ENCODE measurements at places on chromosomes 4 and X.

GRCh38 chrX:13046141-13046855 is 1.9 kb upstream of the FAM9C start:
- DNase-seq: no peak

DNA sequence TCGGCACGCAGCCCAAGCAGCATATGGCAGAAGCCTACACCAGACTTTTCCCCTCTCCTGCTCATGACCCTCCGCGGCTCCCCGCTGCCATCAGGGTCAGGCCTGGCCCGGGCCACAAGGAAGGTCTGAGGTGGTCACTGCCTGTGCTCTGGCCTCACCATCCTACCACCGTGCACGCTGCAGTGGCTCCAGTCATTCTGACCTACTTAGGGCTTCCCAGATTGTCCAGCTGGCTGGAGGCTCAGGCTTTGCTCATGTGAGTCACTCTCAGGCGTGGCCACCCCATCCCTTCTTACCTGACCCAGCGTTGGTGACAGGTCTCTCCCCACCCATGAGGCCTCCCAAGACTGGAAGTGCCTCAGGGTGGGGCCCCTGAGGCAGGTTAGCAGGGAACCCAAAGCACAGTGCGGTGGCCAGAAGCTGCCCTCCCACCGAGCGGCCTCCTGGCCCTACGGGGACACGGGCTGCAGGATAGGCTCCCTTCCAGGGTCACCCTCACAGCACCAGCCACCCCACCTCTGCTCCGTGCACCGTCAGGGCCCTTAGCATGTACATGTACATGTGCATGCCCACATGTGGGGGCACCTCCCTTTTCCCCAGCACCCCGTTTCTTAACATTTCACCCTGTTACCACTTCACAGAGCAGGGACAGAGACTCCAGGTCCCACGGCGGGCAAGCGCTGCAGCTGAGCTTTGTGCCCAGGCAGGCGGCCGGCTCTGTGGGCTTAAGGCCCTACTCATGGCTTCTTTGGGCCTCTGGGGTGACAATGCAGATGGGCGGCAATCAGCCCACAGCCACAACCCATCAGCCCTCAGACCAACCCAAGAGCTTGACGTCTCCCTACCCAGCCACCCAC is 2.2 kb downstream of the TREX2 start:
- no peak for DNase-seq

GRCh38 chr4:99134586-99134985 is 9.5 kb downstream of the ADH4 start:
- DNase-seq: no peak

- no peak for DNase-seq
Observed at GRCh38 chrX:57607295-57608187, 15.7 kb downstream of the ZXDB start.

DNA sequence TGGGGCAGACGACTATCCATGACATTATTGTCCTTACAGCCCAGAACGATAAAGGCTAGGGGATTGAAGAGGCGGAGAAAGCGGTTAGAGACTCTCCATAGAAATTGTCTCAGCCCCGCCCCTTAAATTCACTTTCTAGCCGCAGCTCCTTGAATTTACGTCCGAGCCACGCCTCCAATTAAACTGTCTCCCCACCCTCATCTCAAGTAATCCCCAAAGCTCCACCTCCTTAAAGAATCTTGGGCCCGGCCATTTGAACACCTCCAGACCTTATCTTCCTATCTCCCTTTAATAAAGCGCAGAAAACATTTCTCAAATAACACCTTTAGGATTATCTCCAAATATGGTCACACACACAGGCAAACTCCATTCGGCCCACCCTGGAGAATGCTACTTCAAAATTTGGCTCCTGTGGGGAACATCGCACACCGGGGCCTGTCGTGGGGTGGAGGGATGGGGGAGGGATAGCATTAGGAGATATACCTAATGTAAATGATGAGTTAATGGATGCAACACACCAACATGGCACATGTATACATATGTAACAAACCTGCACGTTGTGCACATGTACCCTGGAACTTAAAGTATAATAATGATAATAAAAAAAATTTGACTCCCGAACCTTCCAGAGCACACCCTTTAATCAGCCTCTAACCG is 7.2 kb upstream of the MAGIX start:
- DNase-seq: no peak

- no peak for DNase-seq
Observed at GRCh38 chrX:78064152-78064551, 39.9 kb upstream of the PGK1 start.

GRCh38 chr4:101136373-101137370 is 210.7 kb downstream of the PPP3CA start:
- no peak for DNase-seq

GRCh38 chrX:155242300-155242699 is 22.0 kb downstream of the RAB39B start:
- no peak for DNase-seq

DNA sequence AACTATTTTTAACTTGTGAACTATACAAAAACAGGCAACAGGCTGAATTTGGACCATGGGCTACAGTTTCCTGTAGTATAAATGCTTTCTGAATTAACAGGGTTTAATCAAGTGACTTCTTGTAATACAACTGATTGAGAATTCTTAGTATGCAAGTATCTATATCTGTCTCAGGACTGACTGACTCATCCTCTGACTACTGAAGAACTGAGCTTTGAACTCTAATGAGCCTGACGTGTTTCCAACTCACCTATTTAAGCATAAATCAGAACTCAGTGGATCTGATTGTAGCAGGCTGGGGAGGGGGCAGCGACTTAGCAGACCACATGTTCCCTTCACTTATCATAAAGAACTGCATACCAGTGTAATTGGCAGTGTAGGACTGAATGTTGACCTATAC is 7.8 kb downstream of the SPATA4 start:
- DNase-seq: no peak

GRCh38 chr4:68372588-68372987 is 22.7 kb upstream of the YTHDC1 start:
- no peak for DNase-seq

- no peak for DNase-seq
Observed at GRCh38 chr4:95830651-95831050, 9.2 kb upstream of the PDHA2 start.

- DNase-seq: no peak
Observed at GRCh38 chr4:83885256-83886182, 349.6 kb downstream of the GPAT3 start.

- no peak for DNase-seq
Observed at GRCh38 chr4:27087306-27088045, 226.8 kb downstream of the STIM2 start.

DNA sequence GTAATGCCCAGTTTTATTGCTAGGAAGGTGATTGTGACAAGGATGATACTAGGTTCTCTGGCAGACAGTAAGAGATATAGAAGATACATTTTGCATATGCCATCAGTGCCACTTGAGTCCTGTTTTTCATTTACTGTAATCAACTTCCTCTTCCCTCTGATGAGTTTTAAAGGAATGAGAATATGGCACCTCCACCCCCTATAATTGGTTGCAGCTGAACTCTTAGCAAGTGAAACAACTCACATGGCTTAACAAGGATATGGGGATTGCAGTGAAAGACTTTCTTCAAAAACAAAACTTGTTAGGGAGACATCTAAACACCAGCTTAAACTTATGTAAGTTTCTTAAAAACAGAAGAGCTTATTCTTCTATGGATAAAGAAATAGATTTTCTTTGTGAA is 90.0 kb downstream of the AREG start:
- no peak for DNase-seq

GRCh38 chr4:169079942-169080827 is 70.1 kb upstream of the CBR4 start:
- no peak for DNase-seq

DNA sequence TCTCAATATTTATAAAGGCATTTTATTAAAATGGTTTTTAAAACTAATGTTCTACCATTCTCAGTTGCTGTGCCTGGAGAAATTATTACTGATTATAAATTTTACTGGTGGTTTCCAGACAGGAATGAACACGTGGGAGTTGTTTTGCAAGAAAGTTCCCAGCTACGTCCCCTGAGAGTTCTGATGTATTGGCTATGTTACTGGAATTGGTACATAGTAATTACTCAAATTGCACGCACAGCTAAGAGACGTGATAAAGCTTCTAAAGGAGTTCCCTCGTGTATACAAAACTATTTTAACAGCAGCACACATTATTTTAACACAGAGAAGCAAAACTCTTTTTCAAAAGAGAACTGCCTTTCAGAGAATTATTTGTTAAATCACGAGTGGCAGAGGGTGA is 292.2 kb downstream of the NLGN4X start:
- no peak for DNase-seq

- no peak for DNase-seq
Observed at GRCh38 chr4:185165605-185166063, 22.6 kb downstream of the SLC25A4 start.

DNA sequence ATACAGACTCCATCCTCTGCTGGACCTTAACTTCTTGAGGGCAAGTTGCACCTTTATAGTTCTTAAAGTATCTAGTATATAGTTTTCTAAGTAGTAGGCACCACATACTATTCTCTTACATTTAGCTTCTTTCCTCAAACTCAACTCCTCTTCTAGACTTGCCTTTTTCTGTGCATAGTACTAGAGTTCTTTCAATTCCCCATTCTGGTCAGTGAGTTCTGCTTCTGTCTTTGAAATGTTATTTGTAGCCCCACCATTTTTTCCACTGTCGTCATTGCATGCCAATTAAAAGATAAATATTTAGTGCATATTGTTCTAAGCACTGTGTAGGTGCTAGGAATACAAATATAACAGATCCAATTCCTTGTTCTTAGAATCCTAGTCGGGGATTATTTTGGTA is 31.6 kb downstream of the CDKL5 start:
- DNase-seq: no peak

DNA sequence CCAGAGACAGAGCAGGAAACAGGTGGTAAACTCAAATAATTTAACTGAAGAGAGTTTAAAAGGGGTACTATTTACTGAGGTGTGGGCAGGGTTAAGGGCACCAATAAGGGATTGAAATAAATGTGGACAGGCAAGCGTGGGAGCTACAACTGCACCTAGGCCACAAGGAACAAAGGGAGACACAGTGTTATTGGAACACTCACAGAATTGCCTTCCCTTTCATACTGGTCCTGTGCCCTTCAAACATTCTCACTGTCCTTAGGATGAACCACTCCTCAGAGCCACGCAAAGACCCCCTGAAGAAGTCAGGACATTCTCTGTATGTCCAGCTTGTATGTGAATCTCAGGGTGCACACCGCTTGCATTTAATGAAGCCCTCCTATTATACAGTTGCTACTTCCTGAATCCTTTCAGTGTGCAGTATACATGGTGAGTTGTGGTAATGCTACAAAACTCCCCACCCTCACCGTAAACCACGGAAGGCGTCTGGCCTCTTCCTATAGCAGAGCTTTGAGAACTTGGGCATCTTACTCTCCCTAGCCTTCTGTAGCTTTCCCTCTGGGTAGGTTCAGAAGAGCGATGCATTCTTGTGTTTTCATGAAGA is 9.6 kb upstream of the MRPL1 start:
- peak; percentile 52 for DNase-seq

DNA sequence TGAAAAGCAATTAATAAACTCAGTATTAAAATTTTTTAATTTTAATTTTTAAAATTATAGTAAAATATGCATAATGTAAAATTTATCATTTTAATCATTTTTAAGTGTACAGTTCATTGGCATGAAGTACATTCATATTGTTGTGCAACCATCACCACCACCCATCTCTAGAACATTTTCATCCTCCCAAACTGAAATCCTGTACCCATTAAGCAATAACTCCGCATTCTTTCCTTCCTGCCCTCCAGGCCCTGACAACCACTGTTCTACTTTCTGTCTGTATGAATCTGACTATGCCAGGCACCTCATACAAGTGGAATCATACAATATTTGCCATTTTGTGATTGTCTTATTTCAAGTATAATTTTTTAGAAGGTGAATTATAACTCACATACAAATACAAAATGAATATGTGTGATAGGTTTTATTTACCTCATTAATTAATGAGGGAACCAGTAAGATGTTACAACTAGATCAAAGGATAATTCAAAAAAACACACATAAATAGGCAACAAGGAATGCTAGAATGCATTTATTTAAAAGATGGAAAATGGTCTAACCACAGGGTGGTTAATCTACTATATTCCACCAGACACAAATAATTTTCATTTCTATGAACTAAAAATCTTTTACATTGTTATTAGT is 13.1 kb upstream of the AFF1 start:
- DNase-seq: no peak

GRCh38 chrX:129686422-129686948 is 31.7 kb upstream of the APLN start:
- no peak for DNase-seq

- DNase-seq: no peak
Observed at GRCh38 chr4:76309939-76310550, 3.5 kb downstream of the STBD1 start.

DNA sequence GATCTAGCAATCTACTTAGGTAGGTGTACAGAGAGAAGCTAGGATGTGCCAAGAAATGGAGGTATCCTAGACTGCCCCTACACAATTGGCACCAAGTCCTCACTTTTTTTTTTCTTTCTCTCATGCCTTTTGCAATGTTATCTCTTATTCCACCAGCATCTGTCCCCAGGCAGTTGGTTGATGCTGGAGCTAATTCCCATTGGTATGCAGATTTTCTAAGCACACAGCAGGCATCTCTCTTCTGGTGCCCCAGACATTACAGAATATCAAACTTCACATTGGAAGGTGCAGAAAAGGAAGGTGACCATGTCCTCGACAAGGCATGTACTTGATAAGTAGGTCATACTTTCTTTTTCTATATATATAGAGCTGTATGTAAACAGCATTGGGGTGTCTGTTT is 21.6 kb downstream of the LUZP4 start:
- no peak for DNase-seq

DNA sequence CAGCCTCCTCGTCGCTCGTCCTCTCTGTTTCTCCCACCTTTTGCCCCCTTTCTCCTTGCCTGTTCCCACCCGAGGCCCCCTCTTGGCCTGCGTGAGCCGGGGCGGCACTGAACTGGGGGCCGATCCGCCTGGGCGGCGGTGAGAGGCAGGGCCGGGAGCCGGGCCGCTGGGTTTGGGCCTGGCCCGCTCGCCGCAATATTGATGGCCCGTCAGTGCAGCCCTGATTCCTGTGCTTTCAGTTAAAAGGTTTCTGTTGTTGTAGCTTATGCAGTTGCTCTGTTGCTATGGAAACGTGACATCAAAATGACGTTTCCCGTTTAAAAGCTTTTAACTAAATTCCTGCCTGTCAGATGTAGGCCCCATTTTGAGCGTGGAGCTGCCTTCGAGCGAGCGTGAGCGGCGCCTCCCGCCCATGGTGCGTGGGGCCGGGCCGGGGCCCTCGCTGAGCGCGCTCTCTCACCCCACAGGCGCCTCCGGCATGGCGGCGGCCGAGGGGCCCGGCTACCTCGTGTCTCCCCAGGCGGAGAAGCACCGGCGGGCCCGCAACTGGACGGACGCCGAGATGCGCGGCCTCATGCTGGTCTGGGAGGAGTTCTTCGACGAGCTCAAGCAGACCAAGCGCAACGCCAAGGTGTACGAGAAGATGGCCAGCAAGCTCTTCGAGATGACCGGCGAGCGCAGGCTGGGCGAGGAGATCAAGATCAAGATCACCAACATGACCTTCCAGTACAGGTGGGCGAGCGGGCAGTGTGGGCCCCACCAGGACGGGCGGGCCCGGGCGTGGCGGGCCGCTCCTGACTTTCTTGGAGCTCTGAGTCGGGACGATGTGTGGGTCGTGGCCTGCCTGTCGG is at the start of gene MSANTD1:
Gene MSANTD1, plus strand, starts transcription at position 349 of the 851 bp plus-strand sequence. Its CDS starts 64 bp downstream, at position 413.
- DNase-seq: no peak

GRCh38 chr4:42871671-42872290 is 20.7 kb upstream of the GRXCR1 start:
- no peak for DNase-seq

GRCh38 chr4:106687026-106687425 is 318.4 kb upstream of the GIMD1 start:
- no peak for DNase-seq

Data from activated CD4-positive, alpha-beta T cell treated with anti-CD3 and anti-CD28 coated beads, Interleukin-2, amount 50 U/mL, for 1 hour (primary cell).